ENCODE measurements at places on chromosomes 5 and 9. TPM values are rescaled to one million over a fixed set of nuclear protein-coding genes. Genes with fewer than 3 reads are reported as not detected.

Gene DND1
- 0.26 TPM for total RNA-seq

Gene DOK3
- 1.5 TPM for total RNA-seq

Gene C9orf153
- not detected for total RNA-seq

Gene SLC25A2
- total RNA-seq = not detected

Gene MRPS2
- total RNA-seq = 56.5 TPM

Gene CCL28
- 0.65 TPM for total RNA-seq

Gene UNC5A
- 0.32 TPM for total RNA-seq

Gene COL23A1
- not detected for total RNA-seq

Gene KCNIP1
- total RNA-seq = not detected

Gene GLDC
- 2.2 TPM for total RNA-seq

Gene TTC33
- total RNA-seq = 13.0 TPM

Gene PGM5
- 0.39 TPM for total RNA-seq

Gene GABRA1
- total RNA-seq = not detected

Gene DAPK1
- total RNA-seq = 1.6 TPM

Gene KCNV2
- not detected for total RNA-seq

Gene SLCO6A1
- not detected for total RNA-seq

Gene GRXCR2
- total RNA-seq = not detected

Gene CYSRT1
- under 0.01 TPM for total RNA-seq

Gene RPL7A
- 3,220 TPM for total RNA-seq

Gene HTR4
- total RNA-seq = not detected

Gene P4HA2
- total RNA-seq = 242 TPM

Gene DIPK1B
- total RNA-seq = 3.2 TPM

Gene NEURL1B
- 6.1 TPM for total RNA-seq

Gene NKD2
- 102 TPM for total RNA-seq

Data from epithelial cell of alveolus of lung (primary cell).